Inflammatory macrophage treated with lipopolysaccharide for 1 hour (primary cell): ENCODE measurements at places on chromosomes 7 and 10.

DNA sequence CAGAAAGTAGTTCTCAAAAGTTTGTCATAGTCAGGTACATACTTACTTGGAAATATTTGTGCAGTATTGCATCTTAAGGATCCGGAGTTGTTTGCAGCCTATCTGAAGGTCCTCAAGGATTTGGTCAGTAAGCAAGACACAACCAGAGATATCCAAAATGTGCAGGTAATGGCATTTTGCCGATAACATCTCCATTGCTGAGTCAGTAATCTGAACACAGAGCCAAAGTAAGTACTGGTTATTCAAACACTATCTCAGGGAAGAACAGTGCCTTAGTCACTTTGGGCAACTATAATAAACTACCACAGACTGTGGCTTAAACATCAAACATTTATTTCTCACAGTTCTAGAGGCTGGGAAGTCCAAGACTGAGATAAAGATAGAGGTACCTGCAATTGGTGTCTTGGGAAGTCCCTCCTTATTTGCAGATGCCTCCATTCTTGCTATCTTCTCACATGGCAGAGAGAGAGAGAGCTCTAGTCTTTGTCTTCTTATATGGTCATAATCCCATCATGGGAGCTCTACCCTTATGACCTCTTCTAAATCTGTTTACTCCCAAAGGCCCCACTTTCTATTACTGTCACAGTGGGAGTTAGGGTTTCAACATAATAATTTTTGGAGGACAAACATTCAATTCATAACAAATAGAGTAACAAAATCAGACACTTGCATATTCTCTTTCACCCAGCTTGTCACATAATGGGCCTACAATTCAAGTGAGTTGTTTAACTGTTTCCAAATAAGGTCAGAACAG is 73.4 kb downstream of the FAM185A start:
- DNase-seq: no peak

GRCh38 chr7:111756687-111757178 is 194.4 kb upstream of the IMMP2L start:
- no peak for DNase-seq

GRCh38 chr10:119303886-119304285 is 96.5 kb downstream of the GRK5 start:
- no peak for DNase-seq

DNA sequence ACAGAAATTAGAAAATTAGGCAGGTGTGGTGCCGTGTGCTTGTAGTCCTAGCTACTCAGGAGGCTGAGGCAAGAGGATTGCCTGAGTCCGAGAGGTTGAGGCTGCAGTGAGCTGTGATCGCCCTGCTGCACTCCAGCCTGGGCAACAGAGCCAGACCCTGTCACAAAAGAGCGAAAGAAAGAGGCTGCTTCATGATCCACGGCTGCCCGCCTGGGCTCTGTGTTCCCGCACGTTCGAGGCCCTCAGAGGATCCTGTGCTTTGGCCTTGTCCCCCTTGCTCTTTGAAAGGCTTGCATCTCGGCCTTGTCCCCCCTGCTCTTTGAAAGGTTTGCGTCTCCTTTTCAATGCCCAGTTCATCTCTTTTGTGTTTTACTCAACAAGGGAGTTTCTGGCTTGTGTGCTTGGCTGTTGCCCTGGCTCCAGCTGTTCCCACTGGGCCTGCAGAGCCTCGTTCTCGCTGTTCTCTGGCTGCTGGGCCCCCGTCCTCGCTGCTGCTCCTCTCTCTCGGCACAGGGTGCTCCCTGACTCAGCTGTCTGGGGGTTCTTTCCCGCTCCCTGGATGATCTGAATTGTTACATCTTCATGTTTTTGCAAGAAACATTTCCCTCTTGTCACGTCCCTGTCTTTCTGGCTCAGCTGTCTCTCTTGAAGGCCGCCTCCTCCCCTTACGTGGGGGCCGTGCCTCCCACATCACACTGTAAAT is 45.1 kb upstream of the INPP5A start:
- no peak for DNase-seq

- DNase-seq: no peak
Measured at GRCh38 chr7:22075561-22075960, 129.9 kb upstream of the CDCA7L start.

- DNase-seq: no peak
Measured at GRCh38 chr10:60801522-60801921, 23.2 kb downstream of the CDK1 start.

- no peak for DNase-seq
Measured at GRCh38 chr7:157407512-157408257, 70.9 kb downstream of the DNAJB6 start.

DNA sequence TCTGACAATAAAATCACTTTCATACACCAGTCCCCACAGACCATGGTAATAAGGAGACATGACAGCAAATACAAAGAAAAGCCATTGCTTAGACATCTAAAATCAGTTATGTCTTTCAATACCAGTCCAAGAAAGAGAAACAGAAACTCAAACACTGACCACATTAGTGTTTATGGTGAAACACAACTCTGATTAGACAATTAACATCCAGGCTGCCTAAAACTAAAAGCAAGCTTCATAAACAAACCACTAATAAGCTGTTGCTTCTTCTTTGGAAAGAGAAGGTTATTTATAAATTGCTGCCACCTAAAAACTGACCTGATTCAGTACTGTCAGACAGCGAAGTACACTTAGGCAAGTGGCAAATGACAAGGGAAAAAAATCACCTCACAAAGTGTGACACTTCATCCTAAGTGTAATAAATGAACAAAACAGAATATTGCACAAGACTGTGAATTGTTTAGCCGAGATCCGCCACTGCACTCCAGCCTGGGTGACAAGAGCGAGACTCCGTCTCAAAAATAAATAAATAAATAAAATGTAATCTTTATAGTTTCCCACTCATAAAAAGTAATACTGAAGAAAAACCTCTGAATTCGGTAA is 277.4 kb downstream of the PARD3 start:
- no peak for DNase-seq
